Heart left ventricle (tissue), 16 donors: ENCODE measurements at places on chromosomes 6 and 20. TPM values are rescaled to one million over a fixed set of nuclear protein-coding genes. Genes with fewer than 3 reads are reported as not detected.

GRCh38 chr20:58139849-58140786 lies 88.3 kb downstream of the ANKRD60 start:
- H3K36me3 ChIP-seq: no peaks in the 10 kb centered on the region
- no peak overlapping the region for H3K4me3 ChIP-seq
- no peaks in the 10 kb centered on the region for H3K4me1 ChIP-seq
- no peak overlapping the region for H3K27ac ChIP-seq

DNA sequence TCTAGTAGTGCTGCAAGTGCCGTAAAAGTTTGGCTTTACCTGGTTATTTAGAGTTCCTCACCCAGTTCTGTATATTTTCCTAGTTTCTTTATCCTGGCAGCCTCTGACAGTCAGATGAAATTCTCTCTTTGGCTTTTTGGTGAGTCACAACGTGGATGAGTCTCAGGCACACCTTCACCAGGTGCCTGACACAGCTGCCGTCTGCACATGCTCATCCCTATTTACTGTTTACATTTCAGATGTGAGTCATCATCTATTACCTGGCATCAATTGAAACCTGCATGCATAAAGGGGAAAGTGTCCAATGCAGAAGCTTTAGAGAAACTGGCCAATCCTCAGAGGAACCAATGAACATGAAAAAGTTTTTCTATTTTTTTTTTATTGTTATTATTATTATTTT lies 33.3 kb upstream of the ADGRF4 start:
- no peaks in the 10 kb centered on the region for H3K27me3 ChIP-seq
- no peaks in the 10 kb centered on the region for H3K36me3 ChIP-seq
- no peak overlapping the region for H3K27ac ChIP-seq
- no peaks in the 10 kb centered on the region for H3K4me1 ChIP-seq
- DNase-seq: no peak
- no peak overlapping the region for H3K4me3 ChIP-seq

DNA sequence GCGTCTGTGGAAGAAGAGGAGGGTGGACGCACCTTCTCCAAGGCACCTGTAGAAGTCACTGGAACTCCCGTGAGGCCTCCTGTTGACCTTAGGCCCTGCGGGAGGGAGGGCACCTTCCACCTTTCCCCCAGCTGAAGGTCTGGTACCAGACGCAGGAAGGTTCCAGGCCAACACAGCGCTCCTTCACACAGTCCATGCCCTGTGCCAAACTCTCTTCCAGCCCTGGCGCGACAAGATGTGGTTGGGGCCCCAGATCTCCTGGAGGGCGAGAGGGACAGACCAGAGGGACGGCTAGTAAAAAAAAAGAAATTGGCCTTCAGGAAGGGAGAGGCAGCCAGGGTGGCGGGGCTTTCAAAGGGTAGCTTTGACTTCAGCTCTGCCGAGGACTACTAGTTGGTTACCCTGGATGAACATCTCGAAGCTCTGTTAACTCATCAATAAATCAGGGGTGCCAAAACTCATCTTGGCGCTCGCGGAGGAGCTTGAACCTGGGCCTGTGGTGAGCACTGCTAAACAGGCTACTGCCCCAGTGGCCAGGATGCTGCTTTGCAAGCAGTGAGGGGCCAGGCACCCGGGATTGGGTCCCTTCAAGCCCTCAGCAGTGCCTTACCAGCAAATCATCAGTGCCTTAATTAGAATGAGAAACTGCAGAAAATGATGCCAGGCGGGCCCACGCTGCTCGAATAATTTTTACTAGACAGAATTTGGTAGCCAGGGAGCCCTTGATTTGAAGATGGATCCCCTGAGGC lies 14.9 kb downstream of the AARS2 start:
- H3K36me3 ChIP-seq: no peaks in the 10 kb centered on the region
- no peak overlapping the region for H3K4me3 ChIP-seq
- H3K27me3 ChIP-seq: peaks cover 11% of the 10 kb centered on the region
- no peak for DNase-seq

Gene SPATS1
- not detected for total RNA-seq

GRCh38 chr6:123888771-123889513 lies 85.3 kb downstream of the NKAIN2 start:
- no peak for DNase-seq
- H3K27ac ChIP-seq: peak overlapping the region; percentile 2
- no peak overlapping the region for H3K4me3 ChIP-seq
- no peaks in the 10 kb centered on the region for H3K36me3 ChIP-seq

Gene SCAF8
- 63.5 TPM for total RNA-seq

DNA sequence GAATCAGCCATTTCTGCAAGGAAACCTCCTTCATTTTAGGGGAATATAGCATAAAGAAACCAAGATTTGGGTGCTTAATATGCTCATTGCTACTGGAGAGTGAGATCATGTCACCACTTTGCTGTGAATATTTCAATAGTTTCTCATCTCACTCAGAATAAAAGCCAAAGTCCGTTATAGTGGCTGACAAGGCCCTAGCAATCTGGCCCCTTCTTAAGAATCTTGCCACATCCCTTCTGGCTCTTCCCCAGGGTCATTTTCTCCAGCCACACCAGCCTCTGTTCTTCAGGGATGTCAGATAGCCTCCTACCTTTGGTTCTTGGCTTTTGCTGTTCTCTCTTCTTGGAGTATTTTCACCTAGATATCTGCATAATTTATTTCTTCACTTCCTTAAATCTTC lies 24.8 kb upstream of the MLIP start:
- no peaks in the 10 kb centered on the region for H3K36me3 ChIP-seq
- no peaks in the 10 kb centered on the region for H3K27me3 ChIP-seq
- no peak overlapping the region for H3K4me3 ChIP-seq
- H3K27ac ChIP-seq: peak overlapping the region; percentile 82
